Prostate gland (tissue), 2 donors: ENCODE measurements at places on chromosomes 6 and 20. TPM values are rescaled to one million over a fixed set of nuclear protein-coding genes. Genes with fewer than 3 reads are reported as not detected.
A peak's percentile ranks its signal among the peaks of the same experiment; 100 is the strongest.

GRCh38 chr6:2957696-2958330 is 13.6 kb downstream of the SERPINB6 start:
- DNase-seq: no peak

DNA sequence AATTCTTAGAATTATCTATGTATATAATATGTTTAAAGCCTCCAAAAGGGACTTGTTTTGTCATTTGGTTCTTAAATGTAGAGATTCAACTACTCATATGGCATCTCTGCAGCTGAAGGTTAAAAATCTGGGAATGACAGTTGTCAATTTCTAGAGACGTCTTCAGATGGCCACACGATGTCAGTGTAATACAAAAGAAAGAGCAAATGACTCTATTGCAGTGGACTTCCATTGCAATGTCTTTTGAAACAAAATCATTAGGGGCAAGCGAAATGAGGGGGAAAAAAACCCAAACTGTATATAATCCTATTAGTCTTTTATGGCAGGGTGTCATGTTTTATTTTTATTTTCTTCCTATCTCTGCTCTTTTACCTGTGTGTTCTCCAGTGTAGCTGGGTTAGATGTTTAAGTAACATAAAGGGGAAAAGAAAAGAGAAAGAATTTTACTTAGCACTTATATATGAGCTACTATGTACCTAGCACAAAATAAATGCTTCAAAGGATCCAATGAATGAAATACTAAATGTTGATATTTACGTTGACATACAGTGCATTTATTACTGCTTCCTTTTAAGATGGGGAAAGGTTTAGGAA is 26.2 kb downstream of the CCN2 start:
- no peak for DNase-seq

- no peak for DNase-seq
Observed at GRCh38 chr6:115000736-115001135, 657.9 kb upstream of the HS3ST5 start.

DNA sequence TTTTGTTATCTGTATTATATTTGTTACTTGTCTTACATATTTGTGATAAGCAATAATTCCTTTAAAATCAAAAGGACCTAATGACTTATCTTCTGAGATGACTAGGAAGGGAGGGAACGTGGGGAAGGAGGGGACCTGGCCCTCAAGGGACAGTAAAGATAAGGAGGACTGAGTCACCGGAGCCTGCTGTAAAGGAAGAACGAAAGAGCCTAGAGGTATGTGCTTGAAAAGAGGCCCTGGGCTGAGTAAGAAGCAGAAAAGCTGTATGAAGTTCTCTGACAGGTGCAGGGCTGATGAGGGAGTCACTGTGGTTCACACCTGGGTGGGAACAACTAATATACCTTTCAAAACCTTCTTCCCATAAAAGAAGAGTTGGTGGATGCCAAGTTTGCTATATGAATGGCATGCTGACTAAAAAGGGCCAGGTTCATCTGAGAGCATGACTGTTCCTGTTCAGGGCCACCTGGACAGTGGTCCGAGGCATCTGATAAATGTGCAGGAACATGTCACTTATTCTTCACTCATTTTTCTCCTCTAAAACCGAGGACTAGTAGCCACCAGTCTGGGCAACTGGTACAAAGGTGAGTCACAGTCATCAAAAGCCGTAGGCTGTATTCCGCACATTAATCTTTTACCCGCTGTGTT is 111.3 kb downstream of the TNFAIP3 start:
- no peak for DNase-seq

DNA sequence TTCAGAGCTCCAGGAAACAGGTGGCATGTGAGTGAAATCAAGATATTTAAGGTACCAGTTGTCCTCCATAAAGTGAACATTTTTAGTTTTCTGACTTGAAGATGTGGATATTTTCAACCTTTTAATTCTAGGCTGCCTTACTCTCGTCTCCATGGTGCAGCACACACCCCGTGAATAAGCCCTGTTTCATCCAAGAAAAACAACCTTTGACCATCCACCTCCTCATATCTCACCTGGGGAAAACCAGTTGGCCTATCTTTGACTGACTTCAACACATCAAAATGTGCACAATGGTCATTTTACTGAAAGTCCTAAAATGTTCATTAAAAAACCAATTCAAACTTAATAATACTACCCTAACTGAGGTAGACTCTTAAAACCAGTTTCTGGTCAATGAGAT is 73.8 kb upstream of the CD2AP start:
- no peak for DNase-seq

DNA sequence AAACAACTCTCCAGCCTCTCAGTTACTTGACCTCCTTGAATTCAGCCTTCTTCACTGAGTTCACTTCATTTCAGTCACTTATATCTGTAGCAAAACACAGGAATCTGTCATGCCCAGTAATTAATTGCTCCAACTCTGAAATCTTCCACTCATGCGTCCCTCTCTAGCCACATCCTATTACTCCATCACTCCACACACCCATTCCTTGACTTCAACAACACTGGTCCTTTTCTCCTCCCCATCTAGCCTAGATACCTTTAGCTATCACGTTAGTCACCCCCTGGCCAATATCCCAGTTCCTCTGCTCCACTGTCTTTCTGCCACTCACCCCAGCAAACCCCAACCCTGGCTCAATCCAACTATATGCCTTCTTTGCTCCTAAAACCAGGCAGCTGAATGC is 7.7 kb downstream of the ZHX3 start:
- no peak for DNase-seq

GRCh38 chr20:50610212-50610718 is 81.1 kb downstream of the RIPOR3 start:
- no peak for DNase-seq

- DNase-seq: peak; percentile 17
Observed at GRCh38 chr6:11975353-11975977, 36.6 kb upstream of the HIVEP1 start.

- no peak for DNase-seq
Observed at GRCh38 chr6:52972989-52973388, 22.1 kb downstream of the GSTA4 start.

DNA sequence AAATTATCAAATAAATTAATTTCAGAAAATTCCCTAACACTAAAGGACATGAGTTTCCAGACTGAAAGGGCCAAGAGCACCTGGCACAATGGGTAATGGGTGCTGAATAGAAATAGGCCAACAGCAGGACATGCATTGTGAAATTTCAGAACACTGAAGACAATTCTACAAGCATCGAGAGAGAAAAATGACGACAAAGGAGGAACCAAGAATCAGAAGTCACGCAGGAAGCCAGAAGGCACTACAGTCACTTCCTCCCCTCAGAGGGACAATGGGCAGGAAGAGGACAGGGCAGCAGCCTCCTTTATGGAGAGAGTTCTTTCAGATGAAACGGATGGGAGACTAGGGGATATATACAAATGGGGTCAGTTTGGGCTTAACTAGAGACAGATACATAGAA is 29.6 kb downstream of the PCNA start:
- DNase-seq: no peak

The MAFB gene
- total RNA-seq: 49.5 TPM

The SLC17A3 gene
- total RNA-seq: not detected

The TMEM244 gene
- not detected for total RNA-seq

The COL9A3 gene
- total RNA-seq: 6.5 TPM
